ENCODE measurements at places on chromosomes 6 and 20.

DNA sequence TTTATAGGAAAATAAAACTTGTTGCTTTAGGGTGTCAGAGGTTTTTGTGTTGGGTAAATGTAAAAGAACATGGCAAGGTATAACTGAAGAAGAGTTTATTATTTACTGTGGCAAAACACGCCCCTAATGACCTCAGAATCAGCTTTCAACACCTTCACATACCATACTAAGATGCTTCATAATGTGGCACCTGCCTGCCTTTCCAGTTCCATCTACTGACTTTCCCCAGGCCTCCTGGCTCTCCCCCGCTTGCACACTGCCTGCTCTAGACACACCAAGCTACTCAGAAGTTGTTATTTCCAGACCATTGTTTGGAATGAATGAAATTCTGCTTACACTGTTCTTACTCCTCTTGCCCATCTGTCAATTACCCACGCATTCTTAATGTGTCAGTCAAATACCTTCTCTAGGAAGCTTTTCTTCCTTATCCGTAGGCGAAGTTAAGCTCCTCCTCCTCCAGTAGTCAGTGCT, 1.8 kb downstream of the TIAM2 start:
- no peak for DNase-seq

DNA sequence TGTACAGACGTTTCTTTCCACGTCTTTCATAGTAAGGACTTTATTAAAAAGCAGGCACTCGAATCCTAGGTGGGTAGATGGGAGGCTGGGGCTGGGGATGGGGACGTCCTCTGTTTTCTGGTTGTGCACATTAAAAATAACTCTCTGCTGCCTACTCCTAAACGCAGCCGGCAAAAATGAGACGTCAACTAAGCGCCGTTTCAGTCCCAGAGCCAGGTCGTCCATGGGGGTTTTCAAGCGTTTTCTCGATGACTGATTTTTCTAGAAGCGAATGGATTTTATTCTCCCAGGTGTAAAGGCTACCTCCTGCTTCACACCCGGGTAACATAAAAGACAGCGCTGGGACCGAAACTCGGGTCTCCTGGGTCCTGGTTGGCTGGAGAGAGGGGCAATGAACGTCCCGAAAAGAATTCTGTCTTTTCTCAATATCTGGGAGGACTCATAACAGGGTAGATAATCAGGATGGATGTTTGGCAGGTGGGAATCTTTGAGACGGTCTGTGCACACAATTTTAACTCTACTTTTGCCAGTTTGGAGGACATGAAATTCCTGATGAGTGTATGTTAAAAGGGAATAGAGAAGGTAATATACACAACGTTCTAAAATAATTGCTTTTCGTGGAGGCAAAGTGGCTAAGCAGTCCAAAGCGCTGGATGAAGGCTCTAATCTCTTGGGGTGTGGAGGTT, 25.2 kb downstream of the GPX6 start:
- peak; percentile 62 for DNase-seq

GRCh38 chr6:140599916-140600315, 1225.5 kb upstream of the CITED2 start:
- no peak for DNase-seq

GRCh38 chr6:7868926-7869325, 41.7 kb downstream of the TXNDC5 start:
- DNase-seq, result no peak

GRCh38 chr6:2563635-2564034, 187.1 kb downstream of the MYLK4 start:
- no peak for DNase-seq

DNA sequence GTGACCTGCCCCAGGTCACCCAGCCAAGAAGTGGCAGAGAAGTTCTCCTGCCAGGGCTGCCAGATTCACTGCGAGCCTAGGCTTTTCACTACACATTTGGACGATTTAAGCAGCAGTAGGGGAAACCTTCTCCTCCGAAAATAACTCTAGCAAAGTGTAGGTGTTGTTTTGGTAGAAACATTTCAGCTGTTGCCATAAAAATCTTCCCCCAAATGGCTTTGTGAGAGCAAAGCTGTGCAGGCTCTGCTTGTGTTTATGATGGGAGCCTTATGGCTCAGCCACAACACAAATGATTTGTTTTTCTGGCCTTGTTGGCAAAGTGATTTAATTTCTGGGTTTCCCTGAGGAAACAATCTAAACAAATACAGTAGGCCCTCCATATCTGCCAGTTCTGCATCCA, 81.8 kb downstream of the PLCB4 start:
- DNase-seq, result no peak

GRCh38 chr6:16735014-16735413, 26.2 kb downstream of the ATXN1 start:
- no peak for DNase-seq

DNA sequence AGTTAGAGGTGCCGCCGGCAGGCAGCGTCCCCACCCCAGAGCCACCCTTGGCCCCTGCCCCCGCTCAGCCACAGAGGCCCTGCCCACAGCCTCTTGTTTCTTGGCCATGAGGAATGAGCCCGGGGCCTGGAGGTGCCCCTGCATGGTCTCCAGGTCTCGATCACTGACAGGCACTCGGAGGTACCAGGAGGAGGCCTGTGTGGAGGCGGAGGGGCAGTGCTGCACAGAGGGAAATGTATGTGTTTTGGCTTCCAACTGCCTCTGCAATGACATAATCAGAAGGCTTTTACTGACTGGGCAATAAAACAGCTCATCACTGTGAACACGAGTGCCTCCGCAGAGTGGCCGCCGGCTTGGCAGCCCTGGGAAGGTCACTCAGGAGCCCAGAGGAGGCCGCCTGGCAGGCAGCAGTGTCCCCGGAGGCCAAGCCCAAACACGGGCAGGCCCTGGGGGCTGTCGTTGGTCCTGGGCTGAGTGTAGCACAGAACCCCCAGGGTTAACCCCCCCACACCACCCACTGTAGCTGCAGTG, 61.1 kb upstream of the GATA5 start:
- no peak for DNase-seq

DNA sequence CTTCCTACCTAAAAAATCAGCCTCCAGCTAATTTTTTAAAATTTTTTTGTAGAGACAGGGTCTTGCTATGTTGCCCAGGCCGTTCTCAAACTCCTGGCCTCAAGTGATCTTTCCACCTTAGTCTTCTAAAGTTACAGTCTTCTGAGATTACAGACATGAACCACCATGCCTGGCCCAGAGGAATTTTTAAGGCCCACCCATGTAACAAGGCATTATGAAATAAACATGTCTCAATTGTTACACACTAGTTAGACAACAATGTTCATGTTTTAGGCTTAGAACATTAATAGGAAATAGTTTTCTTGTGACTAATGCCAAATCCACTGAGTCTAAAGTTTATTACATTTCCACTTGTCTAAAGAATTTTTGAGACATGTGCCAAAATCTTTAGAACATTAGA, 221.2 kb downstream of the LAMA2 start:
- no peak for DNase-seq

- no peak for DNase-seq
Measured at GRCh38 chr6:161064915-161065314, 73.3 kb downstream of the MAP3K4 start.
